ENCODE measurements at places on chromosomes 6 and 20.

- no peak for DNase-seq
These were observed 30.8 kb downstream of the DUSP22 start for GRCh38 chr6:322940-323729.

DNA sequence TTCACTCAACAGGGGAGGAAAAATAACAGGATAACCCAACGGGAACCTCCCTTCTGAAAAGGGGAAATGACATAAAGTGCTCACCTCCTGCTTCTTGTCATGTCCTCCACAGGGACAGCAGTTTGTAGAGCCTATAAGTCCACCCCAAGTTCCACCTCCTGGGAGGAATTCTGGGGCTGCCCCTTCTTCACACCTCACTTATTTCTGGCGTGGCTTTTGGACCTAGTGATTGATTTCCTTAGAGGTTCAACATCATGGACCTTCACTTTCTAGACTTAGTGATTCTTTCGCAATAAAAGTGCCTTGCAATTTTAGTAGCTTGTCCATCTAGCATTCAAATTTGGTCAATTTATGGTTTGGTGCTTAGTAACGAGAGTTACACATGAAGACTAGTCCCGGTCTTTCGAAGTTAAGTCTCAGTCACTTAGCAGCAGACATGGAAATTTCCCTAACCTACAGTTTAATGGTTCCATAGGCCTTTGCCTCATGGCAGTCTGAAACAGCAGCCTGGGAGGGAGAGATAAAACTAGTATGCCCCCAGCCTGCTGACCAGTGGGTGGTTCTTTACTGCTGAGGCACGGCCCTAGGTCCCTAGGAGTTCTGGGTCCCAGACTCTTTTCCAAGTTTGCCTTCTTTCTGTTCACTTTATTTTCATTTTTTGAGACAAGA is 59.2 kb upstream of the CDKAL1 start:
- DNase-seq = no peak

DNA sequence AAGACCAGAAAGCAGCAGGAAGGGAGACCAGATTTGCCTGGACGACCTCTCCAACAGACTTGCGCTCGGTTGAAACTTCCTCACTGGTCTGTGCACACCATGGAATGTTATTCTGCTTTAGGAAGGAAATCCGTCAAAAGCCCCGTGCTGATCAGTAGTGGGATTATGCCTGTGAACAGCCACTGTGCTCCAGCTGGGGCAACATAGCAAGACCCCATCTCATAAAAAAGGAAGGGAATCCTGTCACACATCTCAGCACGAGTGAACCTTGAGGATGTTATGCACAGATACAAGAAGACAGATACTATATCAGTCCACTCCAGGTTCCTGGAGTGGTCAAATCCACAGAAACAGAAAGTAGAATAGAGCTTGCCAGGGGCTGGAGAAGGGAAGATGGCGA is 86.9 kb upstream of the FOXC1 start:
- DNase-seq = no peak

GRCh38 chr6:14386668-14387067 is 269.1 kb downstream of the CD83 start:
- DNase-seq = no peak

GRCh38 chr6:167689278-167689677 is 137.4 kb upstream of the AFDN start:
- DNase-seq = no peak

GRCh38 chr6:123715006-123715863 is 78.5 kb upstream of the TRDN start:
- DNase-seq = no peak

- no peak for DNase-seq
These were observed 102.5 kb downstream of the GRM4 start for GRCh38 chr6:34043359-34043758.

DNA sequence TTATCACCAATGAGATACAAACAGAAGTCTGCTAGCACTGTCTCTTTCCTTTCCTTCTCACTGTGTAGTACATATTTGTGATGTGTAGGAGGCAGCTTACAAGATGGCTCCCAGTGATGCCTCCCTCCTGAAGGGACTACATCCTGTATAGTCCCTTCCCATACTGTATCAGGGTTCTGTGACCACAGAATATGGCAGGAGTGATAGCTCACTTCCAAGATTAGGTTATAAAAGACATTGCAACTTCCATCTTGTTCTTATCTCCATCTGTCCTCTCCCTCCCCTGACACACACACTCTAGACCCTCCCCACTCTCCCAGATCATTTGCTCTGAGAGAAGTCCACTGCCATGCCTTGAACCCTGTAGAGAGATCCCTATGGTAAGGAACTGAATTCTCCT is 38.0 kb downstream of the SESN1 start:
- no peak for DNase-seq

- no peak for DNase-seq
These were observed 432 bp upstream of the KHDRBS2 start for GRCh38 chr6:62286470-62286843.

DNA sequence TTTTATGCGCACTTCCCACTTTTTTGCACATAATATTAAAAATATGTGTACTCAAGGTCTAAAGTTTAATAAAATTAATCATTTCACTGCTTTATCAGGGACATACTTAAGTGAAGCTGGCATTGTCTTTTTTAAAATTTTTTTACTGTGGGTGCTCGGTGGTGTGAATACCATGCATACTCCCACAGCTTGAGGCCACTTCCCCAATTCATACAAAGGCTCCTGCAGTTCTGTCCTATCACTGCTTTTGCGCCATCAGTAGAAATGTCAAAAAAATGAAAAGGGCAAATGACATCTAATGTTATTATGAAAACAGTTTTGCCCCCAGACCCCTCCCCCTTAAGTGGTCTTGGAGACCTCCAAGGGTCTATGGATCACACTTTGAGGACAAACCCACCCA is 464.1 kb upstream of the ARID1B start:
- no peak for DNase-seq

DNA sequence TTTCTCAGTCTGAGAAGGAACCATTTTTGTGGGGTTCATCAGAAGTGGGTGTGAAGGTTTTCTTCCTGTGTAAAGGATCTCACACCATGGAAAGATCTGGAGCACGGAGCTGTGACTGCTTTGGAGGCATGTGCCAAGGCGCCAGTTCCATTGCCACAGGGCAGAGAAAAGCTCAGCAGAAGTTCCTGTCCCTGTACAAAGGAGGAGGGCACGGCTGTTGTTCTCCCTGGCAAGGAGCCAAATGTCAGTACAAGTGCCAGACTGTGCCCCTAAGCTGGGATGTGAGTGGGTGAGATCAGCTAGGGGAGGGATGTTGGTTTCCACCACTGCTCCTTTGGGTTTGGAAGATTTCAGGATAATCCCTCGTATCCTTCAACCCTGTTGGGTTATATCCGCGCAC is 117.3 kb downstream of the CRYBG1 start:
- DNase-seq = no peak

All from activated T-helper 2 cell treated with anti-CD3 and anti-CD28 coated beads, Interferon-gamma antibody, Interleukin-2, Interleukin-4, amounts not matched to agents 10 μg/mL and 5 μg/mL and 100 μg/mL, durations not matched to agents 14 hours and 24 hours and 36 hours (primary cell).